ENCODE measurements at places on chromosomes 6 and 20.
A peak's percentile ranks its signal among the peaks of the same experiment; 100 is the strongest.

- DNase-seq = no peak
These were observed 24.9 kb downstream of the BLTP3A start for GRCh38 chr6:34816635-34817301.

GRCh38 chr6:144104898-144105487 is 9.6 kb upstream of the SF3B5 start:
- DNase-seq = no peak

DNA sequence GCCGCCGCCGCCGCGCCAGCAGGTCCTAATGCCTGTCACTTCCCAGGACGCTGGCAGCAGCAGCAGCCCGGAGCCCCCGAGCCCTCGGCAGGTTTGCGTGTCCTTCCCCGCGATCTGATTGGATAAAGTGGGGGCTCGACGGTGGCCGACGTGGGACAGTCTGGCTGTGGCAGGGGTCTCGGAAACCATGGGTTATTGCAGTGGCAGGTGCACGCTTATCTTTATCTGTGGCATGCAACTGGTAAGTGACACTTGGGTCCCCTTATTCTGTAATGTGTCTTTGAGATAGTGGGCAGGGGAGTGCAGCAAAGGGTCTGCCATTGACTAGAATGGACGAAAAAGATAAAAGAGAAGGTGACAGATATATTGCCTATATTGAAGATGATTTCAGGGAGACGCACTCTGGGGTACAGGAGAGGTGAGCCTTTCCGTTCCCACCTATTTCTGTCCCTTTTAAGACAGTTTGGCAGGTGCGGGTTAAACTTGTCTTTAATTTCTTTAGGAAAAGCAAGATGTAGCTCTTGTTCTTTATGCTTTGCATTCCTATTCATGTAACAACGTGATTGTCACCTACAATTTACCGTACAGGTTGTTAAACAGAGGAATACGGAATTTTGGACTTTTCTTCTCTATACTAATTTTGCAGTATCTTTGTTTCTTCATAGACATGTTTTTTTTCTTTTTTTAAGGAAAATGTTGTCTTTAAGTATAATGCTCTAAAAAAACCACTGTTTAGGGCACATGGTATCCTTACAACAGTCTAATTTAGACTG is 535 bp downstream of the NKAIN2 start:
- no peak for DNase-seq

- DNase-seq = no peak
These were observed 52.6 kb downstream of the COL11A2 start for GRCh38 chr6:33139596-33140206.

DNA sequence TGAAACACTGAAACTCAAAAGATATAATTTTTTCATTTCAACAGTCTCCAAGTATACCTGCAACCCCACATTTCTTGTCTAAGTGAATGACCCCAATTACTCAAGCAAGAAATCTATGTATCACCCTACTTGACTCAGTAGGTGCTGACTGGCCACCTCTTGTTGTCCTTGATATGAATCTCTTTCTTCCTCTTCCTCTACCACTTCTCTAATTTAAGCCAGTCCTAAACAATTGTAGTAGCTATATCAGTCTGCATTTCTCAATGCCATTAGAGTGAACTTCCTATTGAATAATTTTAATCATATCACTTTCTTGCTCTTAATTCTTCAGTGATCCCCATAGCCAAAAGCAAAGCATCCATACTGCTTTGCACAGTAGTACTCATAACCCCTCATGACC is 93.2 kb downstream of the NKAIN2 start:
- no peak for DNase-seq

DNA sequence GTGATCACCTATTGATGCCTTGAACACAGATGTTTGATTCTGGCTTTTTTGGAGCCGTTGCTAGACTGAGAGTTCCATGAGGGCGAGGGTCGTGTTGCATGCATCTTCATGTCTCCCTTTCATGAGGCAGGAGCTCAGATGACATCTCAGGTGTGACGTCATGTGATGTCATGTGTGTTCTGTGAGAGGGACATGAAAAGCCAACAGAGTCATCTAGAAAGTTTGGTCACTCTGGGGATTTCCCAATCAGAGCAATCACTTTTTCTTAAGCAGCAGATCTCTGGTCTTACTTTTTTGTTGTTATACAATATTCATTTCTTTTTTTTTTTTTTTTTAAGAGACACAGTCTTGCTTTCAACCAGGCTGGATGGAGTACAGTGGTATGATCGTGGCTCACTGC is 411.8 kb downstream of the PREX1 start:
- DNase-seq = no peak

DNA sequence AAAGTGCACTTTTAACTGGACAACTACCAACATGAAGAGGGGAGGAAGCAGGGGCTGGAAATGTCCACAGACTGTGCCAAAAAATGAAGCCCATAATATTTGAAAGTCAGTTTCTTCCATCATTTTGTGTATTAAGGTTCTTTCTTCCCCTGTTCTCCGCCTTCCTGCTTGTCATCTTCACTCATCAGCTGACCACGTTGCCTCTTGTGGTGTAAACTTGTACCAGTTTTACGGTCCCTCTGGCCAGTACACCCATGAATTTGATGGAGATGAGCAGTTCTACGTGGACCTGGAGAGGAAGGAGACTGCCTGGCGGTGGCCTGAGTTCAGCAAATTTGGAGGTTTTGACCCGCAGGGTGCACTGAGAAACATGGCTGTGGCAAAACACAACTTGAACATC is 3.9 kb downstream of the HLA-DQA1 start:
- no peak for DNase-seq

DNA sequence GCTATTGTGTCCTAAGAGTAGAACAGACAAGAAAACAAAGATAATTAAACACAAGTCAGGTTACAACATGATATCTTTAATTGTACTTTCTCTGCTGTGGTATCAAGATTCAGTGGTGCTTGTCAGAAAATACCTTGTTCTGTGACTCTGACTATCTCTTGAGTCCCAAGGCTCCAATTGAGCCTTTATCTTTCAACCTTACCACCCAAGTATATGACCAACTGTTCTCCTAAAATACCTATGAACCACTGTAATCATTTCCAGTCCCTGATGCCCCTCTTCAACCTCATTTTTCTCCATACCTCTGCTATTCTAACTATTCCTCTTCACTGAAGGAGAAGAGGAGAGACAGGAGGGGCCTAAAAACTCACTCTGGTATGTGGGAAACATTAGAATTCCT is 66.9 kb upstream of the TPD52L1 start:
- no peak for DNase-seq

- no peak for DNase-seq
These were observed 12.5 kb downstream of the PTK7 start for GRCh38 chr6:43088654-43089056.

- DNase-seq = no peak
These were observed 25.3 kb downstream of the NOL4L start for GRCh38 chr20:32559753-32560380.

- DNase-seq = no peak
These were observed 109.7 kb downstream of the BCAS1 start for GRCh38 chr20:53960579-53961272.

DNA sequence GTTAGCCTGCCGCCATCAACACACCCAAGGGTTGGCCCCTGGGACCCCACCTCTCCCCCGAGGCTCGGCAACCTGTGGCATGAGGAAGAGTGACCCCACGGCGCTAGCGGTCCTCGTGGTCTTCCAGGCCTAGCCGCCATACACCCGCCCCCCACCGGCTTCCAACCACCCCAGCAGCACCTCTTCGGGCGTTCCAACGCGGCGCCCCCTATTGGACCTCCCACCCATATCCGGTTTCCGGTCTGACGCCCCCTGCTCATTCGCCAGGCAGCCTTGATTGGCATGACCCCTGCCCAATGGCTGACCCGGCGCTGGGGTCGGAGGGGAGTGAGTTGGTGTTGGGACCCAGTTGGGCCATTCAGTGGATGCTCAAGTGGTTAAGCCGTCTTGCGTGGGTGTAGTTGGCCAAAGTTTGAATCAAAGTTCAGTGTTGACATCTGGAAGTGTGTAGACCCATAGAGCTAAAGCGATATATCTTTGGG is at the start of gene GNAS-AS1:
Gene GNAS-AS1, minus strand, starts transcription at position 210 of the 482 bp plus-strand sequence.
- DNase-seq = peak; percentile 53

DNA sequence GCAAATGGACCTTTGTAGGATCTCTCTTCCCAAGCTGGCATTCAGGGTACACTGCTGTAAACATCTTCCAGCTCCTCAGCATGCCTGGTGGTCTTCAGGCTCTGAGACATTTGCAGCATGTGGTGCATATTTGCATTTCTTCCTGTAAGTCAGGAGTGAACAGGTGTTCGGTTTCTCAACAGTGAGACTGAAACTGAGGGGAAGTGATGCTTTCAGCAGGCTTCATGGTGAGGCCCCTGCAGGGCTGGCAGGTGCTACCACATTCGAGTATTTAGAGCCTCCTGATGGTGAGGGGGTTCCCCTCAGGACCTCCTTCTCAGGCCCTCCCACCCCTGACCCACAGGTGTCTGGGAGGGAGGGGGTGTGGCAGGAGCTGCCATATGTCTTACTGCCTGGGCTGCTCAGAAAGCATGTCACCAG is 15.1 kb downstream of the MYBL2 start:
- no peak for DNase-seq

DNA sequence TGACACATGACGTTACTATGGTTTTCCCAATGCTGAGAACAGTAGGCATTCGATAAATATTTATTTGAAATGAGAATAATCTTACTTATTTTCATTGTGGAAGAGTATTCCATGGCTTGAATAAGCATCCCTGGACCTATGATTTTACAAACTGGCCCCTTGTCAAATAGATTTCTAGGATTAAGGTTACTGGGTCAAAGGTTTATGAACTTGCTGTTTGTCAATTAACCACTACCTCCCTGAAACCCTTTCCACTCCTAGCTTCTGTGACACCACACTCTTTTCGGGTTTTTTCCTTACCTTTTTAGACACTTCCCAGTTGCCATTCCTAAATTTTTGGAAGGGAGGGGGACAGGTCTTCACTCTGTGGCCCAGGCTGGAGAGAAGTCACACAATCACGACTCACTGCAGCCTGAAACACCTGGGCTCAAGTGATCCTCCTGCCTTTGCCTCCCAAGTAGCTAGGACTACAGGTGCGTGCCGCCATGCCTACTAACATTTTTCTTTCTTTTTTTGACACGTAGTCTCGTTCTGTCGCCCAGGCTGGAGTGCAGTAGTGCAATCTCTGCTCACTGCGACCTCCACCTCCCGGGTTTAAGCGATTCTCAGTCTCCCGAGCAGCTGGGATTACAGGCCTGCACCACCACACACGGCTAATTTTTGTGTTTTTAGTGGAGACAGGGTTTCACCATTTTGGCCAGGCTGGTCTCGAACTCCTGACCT is 5.1 kb upstream of the SRSF6 start:
- no peak for DNase-seq

DNA sequence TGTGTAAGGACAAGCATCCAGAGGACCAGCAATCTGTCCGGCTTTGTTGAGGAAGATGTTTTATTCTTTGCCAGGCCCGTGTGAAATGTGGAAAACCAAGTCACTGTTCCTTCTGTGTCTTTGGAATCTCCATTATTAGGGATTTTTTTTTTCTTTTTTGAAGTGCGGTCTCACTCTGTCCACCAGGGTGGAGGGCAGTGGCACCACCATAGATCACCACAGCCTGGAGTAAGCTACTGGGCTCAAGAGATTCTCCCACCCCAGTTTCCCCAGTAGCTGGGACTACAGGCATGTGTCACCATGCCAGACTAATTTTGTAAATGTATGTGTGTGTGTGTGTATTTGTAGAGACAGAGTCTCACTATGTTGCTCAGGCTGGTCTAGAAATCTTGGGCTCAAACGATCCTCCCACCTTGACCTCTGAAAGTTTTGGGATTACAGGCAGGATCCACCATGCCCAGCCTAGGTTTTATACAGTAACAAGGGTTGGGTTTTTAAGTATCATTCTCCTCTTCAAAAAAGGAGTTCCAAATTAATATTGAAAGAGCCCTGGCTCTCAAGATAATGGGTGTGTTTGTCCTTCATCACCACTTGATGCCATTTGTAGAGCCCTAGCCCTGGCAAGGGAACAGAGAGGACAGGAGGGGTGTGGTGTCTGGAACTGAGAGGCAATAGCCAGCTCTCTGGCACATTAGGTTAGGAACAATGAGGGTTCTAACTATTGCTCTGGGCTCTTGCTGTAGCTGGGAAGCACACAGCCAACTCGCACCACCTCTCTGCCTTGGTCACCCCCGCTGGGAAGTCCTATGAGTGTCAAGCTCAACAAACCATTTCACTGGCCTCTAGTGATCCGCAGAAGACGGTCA is 3.1 kb downstream of the LAMP5 start:
- DNase-seq = no peak

DNA sequence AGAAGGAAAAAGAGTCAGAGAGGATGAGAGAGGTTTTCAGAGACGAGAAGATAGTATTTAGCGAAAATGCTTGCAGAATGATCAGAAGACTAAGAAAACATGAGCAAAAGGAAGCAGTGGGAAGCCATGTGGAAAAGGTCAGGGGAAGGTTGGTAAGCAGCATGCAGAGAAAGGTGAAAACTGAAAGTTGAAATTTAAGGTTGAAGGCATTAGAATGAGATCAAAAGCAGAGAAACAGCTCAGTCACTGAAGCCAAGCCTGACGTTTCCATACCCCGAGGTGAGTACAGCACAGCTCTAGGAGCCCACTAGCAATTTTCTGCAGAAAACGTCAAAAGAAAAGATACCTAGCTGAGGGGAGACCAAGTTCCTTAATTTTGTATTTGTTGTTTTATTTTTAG is 19.1 kb upstream of the TFB1M start:
- no peak for DNase-seq

DNA sequence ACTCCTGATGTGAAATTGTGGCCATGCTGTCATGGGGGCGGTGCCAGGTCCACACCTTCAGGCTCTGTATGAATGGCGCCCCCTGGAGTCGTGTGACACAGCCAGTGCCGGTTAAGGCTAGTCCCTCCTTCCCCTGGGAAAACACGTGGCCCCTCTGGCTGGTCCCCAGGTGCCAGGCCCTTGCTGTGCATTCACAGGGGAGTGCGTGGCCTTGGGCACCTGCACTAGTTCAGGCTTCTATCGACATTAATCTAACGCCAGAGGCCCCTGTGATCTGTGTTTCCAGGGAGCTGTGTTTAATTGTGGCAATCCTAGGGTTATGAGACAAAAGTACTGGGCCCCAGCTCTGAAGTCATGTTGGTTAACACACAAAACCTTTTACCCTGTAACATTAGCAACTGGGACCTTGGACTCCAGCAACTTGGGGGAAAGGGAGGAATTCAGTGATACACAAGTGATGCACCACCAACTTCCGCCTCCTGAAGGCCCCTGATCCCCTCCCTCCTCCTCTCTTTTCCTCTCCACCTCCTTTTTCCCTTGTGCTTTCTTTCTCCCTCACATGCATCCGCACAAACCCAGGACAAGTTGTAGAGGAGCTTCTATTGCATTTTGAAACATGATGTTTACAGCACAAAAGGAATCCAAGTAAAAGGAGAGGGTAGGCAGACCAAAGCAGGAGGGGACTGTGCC is 74.0 kb downstream of the SSR1 start:
- DNase-seq = peak; percentile 73

GRCh38 chr6:130032758-130033340 is 14.5 kb downstream of the L3MBTL3 start:
- no peak for DNase-seq
